ENCODE measurements at places on chromosomes 2 and 18.

DNA sequence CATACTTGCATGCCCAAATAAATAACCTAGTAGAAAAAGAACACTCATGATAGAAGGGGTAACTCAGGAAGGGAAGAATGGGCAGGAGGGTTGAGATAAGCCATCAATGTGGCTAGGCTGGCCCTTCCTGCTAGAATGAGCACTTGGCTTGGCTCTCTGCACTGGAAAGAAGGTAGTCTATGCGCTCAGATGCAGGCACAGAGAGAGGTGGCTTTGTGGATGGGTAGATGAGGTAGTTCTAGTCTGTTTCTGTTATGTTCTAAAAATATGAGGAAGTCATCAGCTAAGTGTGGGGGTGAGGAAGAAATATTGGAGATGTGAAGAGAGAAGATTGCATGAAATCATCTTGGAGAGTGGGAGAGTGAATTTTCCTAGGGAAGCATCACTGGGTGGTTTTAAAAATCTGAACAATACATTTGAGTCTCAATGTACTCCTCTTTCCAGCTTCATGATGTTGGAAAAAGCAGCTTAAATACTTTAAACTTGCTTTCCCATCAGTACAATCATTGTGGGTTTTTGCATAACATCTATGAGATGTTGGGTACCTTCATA is 357.1 kb downstream of the CNTNAP5 start:
- DNase-seq = no peak

DNA sequence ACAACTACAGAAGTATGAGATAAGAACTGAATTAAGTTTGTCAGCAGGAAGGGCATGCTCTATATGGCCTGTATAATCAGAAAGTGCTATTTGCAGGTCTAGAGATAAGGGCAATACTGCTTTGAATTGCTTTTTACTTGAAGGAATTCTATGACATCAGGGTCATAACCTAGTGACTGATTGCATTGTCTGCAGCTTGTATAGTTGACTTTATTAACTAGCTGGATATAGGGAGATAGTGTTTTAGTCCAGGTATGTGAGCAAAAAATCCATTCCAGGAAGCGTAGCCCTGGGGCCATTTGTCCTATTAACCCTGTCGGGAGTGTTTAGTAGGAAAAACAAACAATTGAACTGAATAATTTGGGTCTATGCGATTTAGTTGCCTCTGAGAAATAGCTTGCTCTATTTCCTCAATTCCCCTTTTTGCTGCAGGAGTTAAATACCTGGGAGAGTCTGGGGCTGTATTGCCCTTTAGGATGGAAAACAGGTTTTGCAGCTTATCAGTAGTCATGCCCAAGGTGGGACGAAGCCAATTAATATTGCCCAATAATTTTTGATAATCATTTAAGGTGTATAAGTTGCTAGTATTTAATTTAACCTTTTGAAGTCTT is 30.0 kb downstream of the HTR2B start:
- DNase-seq = no peak

- no peak for DNase-seq
Observed at GRCh38 chr2:212619954-212620353, 81.4 kb upstream of the ERBB4 start.

- no peak for DNase-seq
Observed at GRCh38 chr2:172101821-172102390, 794 bp downstream of the DLX2 start.

DNA sequence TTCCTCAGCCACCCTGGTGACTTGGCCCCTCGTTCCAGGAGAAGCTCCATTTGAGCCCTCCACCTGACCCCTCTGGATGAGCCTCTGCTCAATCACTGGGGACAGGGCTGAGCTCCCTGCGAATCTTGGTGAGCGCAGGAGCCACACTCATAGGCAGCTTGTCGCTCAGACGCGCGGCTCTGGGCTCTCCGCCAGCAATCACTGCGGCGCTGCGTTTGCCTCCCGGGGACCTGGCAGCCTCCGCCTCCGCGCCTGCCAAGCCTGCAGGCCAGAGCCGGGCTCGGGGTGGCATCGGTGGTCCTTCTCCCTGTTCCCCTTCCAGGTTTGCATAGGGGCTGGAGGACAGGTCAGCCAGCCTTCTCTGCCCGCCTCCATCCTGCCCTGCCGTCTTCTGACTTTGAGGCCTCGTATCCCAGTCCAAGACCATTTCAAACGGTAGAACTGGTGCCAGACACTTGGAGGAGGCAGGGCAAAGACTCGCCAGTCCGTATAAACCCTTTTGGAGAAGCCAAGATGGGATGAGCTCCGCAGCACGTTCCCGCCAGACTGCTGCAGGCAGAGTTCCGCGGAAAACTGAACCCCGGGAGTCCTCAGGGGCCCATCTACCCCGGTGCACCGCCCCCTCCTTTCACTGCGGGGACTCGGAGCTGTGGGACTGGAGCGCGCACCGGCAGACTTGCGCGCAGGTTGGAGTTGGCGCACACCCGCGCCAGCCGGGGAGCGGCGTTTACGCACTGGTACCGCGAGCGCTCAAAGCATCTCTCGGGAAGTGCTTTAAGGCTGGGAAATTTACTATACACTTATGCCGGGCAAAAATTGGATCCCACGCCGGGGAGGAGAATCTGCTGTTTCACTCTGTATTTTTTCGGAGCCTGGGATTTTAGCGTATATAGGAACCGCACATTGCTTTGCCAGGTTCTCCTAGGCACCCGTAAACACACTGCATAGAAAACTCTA is 1.1 kb upstream of the TACR1 start:
- DNase-seq = no peak

- DNase-seq = no peak
Observed at GRCh38 chr2:107027810-107028209, 141.8 kb upstream of the ST6GAL2 start.

GRCh38 chr2:225438248-225438647 is 38.7 kb downstream of the NYAP2 start:
- DNase-seq = no peak

DNA sequence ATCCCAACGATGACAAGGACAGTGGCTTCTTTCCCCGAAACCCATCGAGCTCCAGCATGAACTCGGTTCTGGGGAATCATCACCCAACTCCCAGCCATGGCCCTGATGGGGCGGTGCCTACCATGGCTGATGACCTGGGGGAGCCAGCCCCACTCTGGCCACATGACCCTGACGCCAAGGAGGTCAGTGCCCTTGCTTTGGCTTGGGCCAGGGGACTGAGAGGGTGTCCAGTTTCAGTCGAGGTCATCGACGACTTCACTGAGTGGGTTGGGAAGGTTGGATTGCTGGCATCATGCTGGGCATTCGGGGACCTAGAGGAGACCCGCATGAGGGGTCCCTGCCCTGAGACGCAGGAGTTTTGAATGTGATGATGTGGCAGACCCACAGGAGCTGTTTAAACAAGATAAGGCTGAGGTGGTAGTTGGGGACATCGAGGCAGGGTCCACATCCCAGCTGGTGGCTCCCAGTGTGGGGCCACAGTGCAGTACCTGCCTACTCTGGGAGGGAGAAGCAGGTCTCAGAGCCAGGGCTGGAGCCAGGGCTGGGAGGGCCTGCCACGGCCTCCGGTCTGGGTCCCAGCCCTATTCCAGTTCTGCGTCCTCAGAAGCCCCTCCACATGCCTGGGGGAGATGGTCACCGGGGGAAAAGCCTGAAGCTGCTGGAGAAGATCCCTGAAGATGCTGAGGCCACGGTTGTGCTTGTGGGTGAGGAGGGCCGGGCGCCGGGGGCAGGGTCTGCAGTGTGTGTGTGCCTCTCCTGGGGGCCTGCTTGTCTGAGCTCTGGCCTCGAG is 6.0 kb downstream of the SLC4A3 start:
- DNase-seq = no peak

- no peak for DNase-seq
Observed at GRCh38 chr2:224210286-224211180, 171.4 kb upstream of the SERPINE2 start.

DNA sequence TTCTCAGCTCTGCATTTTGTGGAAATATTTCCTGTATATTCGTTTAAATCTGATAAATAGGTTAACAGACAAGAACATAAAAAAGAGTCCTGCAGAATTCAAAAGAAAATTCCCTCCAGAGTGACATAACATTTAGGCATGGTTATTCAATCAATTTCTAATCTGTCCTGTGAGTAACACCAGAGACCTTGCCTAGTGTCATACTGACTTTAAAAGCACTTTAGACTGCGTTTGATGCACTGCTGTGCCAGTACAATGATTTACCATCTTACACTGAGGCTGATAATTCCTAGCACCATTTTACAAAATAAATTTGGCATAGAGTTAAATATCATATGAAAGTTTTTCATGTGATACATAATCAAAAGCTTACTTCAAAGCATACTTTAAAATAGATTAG is 35.5 kb upstream of the CALCRL start:
- no peak for DNase-seq

DNA sequence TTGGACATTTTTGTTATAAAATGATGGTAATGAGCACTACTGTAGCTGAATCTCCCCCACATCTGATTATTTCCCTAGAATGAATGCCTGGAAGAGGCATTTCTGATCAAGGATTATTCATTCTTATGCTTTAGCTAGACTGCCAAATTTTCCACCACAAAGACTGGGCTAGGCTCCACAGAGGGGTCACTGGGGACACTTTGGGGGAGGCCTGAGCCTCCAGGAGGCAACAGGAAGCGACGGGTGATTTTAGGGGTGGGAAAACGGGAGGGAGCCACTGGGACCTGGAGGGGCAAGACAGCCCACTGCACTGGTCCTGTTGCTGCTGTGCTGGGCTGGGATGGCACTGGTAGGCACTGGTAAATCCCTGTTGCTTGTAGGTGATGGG is 2.4 kb upstream of the ASB1 start:
- DNase-seq = no peak

DNA sequence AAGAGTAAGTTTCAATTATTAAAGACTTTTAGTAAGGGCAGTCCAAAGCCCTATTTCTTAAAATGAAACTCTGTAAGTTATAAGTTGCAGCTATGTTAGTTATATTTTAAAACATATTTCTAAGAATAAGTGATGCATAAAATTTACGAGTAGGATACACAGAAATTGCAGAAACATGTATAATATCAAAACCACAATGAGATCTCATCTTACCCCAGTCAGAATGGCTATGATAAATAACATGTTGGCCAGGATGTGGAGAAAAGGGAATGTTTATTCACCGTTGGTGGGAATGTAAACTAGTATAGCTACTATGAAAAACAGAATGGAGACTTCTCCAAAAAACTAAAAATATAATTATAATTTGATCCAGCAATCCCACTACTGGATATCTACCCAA is 201.2 kb downstream of the CBLN2 start:
- DNase-seq = no peak

DNA sequence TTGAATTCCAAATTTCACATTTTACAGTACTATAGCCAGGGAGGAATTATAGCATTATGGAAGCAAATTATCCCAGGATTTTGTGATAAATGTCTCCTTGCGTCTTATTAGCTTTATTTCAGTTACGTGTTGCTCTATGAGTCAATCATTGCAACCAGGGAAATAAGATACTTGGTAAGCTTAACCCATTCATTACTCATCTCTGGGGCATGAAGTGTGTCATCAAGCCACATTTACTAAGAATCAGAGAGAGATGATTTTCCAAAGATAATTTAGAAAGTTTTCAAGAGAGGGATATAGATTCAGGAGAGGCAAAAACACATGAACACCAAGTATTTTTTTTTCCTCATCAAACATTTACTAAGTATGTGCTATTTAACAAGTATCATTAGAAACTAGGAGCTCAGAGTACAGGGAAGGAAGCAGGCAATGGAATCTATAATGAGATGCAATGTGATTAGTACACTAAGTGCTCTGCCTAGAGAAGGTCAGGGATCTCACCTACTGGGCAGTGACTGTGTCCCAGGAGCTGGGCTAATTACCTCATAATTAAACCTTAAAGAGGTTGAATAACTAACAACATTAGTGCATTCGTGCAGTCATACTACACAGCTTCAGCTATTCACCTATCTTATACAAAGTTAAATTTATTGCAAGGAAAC is 217.8 kb upstream of the NXPH2 start:
- DNase-seq = no peak

- peak; percentile 6 for DNase-seq
Observed at GRCh38 chr18:10559553-10560451, 34.0 kb downstream of the NAPG start.

DNA sequence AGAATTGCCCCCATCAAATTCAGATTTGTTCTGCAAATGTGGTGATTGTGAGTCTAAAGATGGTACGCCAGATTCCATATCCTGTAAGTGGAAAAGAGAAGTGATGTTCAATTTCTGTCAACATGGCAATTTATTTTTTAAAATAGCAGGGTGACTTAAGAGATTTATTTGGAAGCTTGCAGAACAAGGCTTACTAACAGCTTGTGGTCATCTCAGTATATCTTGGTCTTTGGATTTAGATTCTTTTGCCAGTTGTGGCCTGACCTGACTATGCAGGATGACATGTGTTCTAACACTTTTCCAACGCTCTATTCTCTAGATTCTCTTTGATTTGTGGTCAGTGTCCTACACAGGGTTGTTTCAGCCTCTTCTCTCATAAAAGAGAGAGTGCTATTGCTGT is 74.4 kb downstream of the MAP3K20 start:
- no peak for DNase-seq

DNA sequence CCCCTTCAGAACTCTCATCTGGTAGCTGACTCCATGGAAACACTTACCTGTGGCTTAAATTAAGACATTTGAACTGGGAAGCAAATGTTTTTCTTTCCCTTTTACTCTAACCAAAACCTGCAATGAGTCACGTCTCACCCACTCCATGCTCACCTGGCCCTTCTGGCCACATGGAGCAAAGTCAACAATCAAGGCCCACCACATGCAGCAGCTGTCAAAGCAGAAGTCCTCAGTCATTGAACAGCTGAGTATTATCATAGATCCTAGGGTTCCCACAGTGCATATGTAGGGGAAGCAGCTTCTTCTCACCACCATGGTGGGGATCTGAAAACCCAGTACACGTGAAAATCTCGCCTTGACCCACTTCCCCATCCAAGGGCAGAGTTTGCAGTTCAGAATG is 12.3 kb upstream of the MEP1B start:
- no peak for DNase-seq

DNA sequence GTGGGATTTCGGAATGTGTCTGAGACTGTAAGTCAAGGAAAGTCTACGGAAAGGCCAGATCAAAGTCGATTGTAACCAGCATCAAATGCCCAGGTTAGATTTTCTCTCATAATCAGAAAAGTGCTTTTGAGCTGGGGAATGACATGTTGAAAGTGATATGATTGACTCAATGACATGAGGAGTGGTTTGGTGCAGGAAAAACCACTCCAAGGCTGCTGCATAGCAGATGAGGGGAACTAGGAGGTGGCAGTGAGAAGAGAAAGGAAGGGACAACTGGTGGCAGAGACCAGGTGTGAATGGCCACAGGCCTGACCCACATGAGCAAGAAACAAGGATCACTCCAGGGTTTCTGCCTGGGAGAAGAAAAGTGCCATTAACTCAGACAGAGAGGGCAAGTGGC is 822 bp downstream of the SLC35F6 start:
- DNase-seq = no peak
